ENCODE measurements at places on chromosomes 7 and 10.

DNA sequence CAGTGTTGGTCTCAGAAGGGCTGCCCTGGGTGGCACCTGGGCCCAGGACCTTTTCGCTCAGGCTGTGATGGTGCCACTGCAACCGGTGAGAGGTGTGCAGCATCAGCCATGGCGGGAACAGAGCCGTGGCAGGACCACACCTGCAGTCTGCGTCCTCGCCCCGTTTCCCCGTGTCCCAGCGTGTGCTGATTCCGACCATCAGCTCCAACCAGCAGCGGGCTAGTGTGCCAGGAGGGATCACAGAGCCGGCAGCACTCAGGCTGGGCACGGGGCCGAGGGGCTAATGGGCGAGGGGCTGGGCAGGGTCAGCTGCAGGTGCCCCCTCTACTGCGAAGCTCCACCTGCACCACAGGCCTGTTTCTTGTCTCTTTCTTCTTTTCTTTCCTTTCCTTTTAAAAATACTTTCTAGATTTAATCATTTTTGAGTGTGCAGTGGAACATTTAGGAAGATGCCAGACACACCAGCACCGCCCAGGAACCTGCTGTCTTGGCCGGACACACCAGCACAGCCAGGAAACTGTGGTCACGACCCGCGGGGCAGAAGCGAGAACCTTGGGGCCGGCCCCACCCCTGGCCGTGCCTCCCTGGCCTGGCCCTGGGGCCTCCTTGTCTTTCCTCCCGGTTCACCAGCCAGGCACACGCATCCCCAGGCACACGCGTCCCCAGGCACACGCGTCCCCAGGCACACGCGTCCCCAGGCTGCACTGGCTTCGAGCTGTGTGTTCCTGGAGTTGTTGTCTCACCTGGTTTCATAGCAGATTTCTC, 34.6 kb downstream of the ADGRA1 start:
- no peak for DNase-seq

DNA sequence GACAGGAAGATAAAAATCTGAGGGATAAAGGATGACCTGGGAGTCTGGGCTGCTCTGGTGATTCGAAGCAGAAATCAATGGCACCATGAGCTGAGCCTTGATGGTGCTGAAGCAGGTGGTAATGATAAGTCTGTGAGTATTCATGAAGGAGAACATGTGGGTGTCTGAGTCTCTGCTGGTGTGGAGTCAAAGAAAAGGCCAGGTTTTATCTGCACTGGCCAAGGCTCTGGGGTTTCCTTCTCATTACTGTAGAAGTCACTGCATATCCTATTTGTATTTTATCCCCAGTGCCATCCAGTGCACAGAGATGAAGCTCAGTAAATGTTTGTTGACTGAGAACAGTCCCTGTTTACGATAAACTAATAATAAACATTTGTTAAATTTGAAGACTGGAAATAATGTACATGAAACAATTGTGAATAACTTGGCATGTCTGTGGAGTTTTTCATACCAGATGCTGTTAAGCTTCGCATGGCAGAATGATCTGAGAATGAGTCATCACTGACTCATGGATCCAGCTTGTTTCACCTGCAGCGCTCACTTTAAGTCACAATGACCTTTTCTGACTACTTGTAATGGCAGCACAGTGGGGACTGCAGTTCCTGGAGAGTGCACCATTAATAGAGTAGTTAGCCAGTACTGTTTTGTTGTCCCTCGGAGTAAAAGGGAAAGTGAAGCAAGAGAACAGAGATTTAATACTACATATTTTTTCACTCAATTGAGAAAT, 538.5 kb downstream of the HTR7 start:
- no peak for DNase-seq

GRCh38 chr10:29932991-29933390, 126.4 kb downstream of the JCAD start:
- peak; percentile 8 for DNase-seq

DNA sequence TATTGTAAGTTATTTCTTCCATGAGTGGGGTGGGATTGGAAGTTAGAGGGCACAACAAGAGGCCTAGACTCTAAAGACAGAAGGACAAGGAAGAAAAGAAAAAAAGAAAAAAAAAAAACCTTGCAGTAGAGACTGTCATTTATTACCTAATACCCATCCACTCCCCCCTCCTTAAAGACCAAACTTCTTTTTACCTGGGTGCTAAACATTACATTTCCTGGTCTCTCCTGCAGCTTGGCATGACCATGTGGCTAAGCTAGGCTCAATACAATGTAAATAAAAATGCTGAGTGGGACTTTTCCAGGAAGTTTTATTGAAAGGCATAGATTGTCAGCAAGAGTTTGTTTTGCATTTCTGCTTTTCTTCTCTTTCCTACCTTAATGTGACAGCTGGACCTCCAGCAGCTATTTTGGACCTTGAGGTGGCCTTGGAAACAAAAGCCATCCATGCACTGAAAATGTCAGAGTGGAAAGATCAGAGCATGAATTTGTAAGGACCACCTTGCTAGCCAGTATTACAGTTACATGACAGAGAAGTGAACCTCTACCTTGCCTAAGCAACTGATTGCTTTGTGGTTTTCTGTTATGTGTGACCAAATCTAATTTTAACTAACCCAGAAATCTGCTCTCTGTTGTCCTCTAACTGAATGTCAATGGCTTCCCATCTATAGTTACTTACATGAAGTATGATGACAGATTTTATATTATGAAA, 81.3 kb upstream of the SFMBT2 start:
- no peak for DNase-seq

- DNase-seq: peak; percentile 41
Observed at GRCh38 chr10:99403674-99404073, 26.8 kb downstream of the GOT1 start.

All from suppressor macrophage treated with lipopolysaccharide for 1 hour (primary cell).